ENCODE measurements at places on chromosomes 11 and 22.

DNA sequence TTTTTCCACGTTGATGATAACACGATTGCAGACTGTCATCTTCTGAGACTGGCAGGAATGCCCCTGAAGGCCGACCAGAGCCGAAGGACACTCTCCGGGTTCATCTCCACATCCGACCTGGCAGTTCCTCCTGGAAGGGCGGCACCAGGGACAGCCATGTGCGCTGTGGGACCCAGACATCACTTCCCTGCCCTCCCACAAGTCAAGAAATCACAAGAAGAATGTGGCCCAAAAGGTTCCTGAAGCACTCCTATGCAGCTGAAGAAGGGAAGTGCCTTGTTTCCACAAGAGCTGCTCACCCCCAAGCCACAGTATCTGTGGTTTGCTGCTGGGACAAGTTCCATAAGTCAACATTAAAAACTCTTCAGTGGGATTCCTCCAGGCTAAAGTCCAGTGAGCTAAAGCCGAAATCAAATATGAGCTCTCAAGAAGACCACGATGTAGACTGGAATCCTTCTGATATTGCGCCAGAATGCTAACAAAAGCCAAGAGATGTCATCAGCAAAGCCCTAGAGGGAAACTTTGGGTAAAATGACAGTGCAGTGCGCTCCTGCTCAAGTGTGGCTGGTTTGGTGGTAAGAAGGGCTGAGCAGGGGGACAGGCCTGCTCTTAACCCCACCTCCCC is 21.2 kb downstream of the PACSIN2 start:
- no peak for DNase-seq

DNA sequence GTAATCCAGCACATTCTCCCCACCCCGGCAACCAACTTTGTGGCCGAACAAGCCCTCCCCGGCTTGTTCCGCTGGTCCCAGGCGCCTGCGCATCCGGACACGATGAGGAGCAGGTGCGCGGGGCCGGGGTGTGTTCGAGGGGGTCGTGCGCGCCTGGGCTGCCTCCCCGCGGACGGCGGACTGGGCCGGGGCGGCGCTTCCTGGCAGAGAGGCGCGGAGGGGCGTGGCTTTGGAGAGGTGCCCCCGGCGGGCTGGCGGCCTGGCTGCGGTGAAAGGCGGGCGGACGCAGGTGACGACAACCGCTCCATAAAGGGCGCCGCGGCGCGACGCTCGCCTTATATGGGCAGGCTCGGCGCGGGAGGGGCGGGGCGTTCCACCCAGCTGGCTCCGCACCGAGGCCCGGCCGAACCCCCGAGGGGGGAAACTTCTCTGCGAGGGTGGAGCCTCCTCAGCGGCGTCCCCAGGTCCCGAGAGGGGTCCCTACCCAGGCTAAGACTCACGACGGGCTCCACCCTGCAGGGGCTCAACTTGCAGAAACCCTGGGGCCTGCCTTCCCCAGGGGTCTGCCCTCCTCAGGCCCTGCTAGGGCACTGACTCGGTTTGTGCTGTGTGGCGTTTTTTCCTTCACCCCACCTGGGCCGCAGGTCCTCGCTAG is 26.4 kb downstream of the TXN2 start:
- DNase-seq = peak; percentile 84

DNA sequence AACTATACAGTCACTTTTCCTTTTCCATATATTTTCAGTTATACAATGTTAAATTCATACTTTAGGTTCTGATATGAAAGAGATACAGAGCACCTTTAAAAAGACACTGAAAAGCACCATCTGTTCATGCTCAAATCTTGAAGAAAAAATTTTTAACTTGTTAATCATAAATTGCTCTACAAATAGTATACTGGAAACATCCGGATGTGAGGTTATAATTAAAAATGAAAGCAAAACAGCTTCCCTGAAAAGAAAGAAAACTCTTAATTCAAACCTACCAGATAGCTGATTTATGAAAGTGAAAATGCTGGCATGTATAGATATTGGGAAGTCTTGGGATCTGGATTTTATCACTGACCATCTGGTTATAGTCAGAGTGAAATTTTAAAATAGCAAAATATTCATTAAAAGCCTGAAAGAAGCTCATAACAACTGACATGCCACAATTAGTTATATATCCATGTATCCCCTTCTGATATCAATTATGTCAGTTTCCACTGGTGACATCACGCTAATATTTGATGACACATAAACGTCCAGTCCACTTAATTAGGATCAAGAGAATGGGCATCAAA is 740.0 kb downstream of the DLG2 start:
- DNase-seq = no peak

- DNase-seq = no peak
Measured at GRCh38 chr11:15615398-15616096, 500.8 kb downstream of the INSC start.

DNA sequence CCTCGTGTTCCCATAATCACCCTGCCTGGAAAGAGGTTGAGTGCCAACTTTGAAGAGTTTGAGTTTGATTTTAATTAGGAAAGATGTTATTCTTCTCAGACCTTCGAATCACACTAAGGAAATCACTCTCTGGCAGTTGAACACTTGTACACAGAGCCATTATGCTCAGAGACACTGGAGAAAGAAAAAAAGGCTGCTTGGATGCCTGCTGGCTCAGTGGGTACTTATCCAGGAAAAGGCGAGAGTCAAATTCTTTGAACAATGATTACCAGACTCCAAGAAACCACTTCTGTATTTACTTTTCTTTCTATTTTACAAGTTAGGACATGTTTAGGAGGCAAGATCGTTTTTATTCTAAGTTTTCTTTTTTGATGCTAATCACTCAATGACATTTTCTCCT is 438.5 kb upstream of the FAT3 start:
- no peak for DNase-seq

DNA sequence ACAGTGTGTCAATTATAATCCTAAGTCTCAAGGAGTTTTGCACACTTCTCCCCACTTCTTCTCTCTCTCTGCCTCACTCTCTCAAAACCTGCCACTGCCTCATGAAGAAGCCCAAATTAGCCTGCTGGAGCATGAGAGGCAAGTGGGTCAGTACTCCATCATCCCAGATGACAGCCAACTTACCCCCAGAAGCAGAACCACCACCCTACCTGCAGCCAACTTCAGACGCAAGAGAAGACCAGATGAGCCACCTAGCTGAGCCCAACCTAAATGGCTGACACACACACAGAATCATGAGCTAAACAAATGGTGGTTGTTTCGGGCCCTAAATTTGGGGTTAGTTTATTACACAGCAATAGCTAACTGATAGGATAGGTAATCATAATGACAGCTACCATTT is 61.2 kb downstream of the CD82 start:
- DNase-seq = no peak

GRCh38 chr11:73072935-73073481 is 69.1 kb downstream of the FCHSD2 start:
- DNase-seq = no peak

DNA sequence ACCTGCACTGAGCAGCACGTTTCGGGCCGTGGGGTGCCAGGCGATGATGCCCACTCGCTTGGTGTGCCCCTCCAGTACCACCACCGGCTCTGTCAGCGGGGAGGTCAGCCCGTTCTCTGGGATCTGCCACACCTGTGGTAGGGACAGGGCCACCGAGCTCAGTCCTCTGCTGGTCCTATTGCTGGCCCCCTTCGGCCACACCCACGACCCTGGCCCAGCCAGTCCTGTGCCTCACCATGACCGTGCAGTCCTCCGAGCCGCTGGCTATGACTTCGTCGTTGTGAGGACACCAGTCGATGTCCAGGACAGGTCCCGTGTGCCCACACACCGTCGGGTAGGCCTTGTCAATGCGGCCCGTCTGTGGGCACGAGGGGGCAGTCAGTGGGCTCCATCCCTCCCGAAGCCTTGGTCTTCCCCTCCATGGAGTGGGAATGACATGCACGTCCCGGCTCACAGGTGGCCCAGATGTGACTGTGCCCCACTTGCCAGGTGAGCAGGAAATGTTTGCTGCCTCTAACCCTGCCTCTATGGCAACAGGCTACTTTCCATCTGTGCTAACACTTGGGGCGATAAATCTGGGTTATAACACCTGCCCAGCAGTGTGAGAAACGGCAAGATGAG is 1.4 kb downstream of the CORO1B start:
- DNase-seq = no peak

GRCh38 chr11:86176165-86176884 is 68.2 kb upstream of the EED start:
- DNase-seq = peak; percentile 16
